ENCODE measurements at places on chromosomes 13 and 19.

DNA sequence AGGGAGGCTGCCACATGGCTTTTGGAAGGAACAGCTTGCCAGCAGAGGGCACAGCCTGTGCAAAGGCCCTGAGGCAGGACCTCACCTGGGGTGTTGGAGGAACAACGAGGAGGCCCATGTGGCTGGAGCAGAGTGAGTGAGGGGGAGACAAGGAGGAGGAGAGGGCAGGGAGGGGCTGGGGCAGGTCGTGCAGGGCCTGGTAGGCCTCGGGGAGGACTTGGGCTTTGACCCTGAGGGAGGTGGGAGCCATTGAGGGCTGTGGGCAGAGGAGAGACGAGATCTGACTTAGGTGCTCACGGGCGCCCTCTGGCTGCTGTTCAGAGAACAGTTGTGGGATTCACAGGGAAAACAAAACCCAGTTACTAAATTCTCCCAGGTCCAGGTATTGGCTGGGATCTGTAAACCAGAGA is 25.2 kb downstream of the ZNRF4 start:
- no peak for DNase-seq
- no peak overlapping the region for H3K27ac ChIP-seq
- peaks cover 26% of the 10 kb centered on the region for H3K27me3 ChIP-seq
- H3K4me3 ChIP-seq: no peak overlapping the region
- H3K36me3 ChIP-seq: no peaks in the 10 kb centered on the region

DNA sequence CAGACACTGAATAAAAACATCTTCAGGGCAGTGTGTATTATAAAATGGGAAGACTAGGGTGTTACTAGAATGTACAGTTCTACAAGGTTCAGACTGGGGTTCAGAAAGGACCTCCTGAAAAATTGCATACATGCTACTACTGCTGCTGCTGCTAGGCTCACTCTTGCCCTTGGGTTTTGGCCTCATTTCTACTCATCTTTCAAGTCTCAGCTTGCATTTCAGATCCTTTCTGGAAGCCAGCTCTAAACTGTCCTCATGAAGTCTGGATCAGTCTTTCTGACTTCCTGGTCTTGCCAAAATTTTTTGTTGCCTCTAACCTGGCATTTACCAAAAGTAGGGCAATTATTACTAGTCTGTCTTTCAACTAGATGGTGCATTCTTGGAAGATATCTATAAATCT is 393.3 kb downstream of the DIAPH3 start:
- DNase-seq: no peak
- H3K4me1 ChIP-seq: peaks cover 15% of the 10 kb centered on the region
- H3K36me3 ChIP-seq: no peaks in the 10 kb centered on the region
- no peak overlapping the region for H3K27ac ChIP-seq

DNA sequence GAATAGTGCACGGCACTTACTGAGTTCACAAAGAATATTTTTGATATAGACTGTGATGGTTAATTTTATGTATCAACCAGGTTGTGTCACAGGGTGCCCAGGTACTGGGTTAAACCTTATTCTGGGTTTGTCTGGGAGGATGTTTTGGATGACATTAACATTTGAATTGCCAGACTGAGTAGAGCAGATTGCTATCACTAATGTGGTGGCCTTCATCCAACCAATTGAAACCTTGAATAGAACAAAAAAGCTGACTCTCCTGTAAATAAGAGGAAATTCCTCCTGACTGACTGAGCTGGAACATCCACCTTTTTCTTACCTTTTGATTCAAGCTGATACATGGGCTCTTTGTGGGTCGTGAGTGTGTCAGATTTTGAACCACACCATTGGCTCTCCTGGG is 1424.4 kb upstream of the MIR17HG start:
- DNase-seq: no peak
- H3K36me3 ChIP-seq: no peaks in the 10 kb centered on the region
- H3K27me3 ChIP-seq: no peaks in the 10 kb centered on the region

- no peaks in the 10 kb centered on the region for H3K36me3 ChIP-seq
- H3K4me3 ChIP-seq: no peak overlapping the region
- H3K4me1 ChIP-seq: no peaks in the 10 kb centered on the region
Measured at GRCh38 chr19:41646589-41647204, 19.8 kb upstream of the CEACAM4 start.

DNA sequence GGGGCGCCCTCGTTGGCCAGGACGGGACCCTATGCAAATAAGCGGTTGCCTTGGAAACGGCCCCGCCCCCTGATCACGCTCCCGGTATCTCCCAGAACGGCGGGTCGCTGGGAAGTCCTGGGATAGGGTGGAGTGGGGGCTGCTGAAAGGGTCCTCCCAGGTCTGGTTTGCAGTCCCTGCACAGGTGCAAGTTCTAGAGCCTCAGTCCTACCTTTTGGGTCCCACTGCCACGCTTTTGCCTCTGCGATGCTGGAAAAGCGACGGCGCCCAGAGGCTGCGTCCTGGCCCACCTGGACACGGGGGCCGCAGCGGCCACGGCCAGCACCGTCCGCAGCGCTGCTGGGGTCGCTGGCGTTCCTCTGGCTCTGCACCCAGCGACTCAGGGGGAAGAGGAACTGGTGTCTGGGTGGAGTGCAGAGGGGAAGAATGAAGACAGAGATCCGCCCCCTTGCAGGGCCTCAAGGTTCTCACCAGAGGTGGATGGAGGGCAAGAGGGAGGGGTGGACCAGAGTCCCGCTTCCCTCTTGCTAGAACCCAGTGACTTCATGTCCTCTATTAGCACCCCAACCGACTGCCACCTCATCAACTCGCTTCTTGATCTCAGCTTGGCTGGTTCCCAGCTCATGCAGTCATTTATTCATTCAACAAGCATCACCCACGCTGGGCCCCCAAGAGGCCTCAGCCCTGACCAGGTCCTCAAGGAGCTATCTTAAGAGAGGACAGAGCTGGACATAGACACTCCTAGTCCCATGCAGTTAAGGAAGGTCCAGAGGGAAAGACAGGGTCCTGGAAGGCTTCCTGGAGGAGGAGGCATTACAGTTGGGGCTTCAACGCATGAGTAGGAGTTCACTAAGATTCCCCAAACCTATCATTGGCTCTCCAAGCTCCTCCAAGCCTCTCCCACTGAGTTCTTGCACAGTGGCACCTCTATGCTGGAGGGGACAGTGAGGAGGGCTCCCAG is at the start of gene LRRC25:
Gene LRRC25, minus strand, starts transcription at position 381 of the 961 bp plus-strand sequence. CDS start 659 bp downstream, outside the sequence.
- H3K27ac ChIP-seq: no peak within 1 kb of the TSS
- H3K4me1 ChIP-seq: peaks cover 21% of the 10 kb centered on the region
- no peaks in the 10 kb centered on the region for H3K36me3 ChIP-seq
- peak within 1 kb of the TSS; percentile 34 for H3K4me3 ChIP-seq
- peaks cover 11% of the 10 kb centered on the region for H3K27me3 ChIP-seq

- no peak for DNase-seq
- H3K4me3 ChIP-seq: no peak overlapping the region
- H3K4me1 ChIP-seq: no peaks in the 10 kb centered on the region
- H3K27me3 ChIP-seq: no peaks in the 10 kb centered on the region
Measured at GRCh38 chr13:80226645-80227044, 114.3 kb downstream of the SPRY2 start.
